Islet precursor cell (in vitro differentiated cells): ENCODE measurements at places on chromosomes 5 and 9.
A peak's percentile ranks its signal among the peaks of the same experiment; 100 is the strongest.

DNA sequence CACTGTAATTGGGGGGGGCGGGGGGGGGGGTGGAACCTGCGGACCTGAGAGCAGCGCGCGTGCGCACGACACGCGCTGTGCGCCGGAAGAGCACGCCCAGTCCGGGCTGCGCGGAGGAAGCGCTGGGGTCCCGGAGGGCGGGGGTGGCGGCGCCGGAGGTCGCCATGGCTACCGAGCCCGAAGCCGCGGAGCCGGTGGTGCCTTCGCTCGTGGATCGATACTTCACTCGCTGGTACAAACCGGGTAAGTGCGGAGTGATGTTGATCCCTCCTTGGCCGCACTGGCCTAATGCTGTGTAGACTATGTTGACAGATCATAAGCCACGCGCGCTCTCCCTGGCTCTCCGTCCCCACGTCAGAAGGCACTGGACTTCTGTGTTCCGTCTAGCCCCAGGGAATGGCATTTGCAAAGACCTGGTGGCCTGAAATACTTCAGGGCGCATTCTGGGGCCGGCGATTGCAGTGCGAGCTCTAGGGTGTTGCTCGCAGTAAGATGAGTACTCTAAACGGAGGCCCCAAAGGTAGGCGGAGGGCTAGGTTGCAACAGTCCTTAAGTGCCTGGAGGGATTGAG lies at the start of gene ABITRAM:
ABITRAM (plus strand) TSS at position 78 of the 571 bp plus-strand sequence; CDS start at position 165, 87 bp downstream.
- DNase-seq = peak; percentile 87

DNA sequence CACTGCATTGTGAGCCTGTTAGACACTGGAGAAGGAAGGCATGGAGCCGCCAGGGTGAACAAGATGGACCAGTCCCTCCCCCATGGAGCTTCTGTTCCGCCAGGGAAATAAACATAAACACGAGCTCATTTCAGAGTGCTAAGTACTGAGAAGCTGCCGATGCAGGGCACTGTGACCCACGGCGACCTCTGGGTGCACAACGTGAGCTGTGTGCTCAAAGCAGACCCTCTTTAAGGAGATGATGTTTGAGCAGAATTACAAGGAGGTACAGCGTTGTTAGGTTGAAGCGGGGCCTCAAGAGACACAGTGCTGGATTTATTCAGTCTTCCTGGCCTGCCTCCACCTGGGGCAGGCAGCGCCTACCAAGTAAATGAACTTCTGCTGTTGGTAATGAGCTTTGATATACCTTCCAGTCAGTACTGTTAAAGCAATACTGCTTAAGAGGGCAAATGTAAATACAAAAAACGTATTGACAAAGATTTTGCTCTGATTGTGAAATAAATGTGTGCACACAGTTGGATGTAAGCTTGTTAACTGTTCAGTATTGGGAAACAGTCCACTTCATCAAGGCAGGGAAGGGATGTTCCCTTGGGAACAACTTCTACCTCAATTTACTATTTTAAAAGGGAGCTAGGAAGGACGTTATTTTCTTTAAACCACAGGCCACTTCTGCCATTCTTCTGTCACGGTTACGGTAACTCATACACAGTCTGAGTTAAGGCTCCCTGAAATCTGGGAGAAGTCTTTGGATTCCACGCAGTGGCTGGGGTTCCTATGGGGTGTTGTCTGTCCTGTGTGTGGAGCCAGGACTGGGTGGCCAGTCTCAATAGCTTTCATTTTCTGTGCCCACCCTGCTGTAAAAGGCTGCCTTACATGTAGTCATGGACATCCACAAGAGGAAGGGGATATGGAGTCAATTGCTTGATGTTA lies 48.9 kb upstream of the DMRT1 start:
- DNase-seq = no peak

DNA sequence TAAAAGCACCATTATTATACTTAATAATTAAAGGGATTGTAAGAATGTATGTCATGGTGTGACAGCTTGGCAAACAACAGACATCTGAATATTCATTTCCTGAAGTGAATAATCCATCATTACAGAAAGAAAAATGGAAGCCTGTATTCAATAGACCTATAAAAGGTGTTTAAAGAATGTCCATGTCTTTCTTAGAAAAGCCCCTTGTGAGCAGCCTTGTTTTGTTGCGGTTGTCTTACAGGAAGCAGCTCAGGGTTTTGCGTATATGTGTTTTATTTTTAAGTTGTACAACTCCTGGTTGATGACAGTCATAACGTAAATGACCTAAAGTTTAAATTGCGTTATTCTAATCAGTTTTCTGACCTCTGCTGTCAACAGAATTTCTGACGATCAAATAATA lies 53.8 kb downstream of the CAST start:
- DNase-seq = no peak

DNA sequence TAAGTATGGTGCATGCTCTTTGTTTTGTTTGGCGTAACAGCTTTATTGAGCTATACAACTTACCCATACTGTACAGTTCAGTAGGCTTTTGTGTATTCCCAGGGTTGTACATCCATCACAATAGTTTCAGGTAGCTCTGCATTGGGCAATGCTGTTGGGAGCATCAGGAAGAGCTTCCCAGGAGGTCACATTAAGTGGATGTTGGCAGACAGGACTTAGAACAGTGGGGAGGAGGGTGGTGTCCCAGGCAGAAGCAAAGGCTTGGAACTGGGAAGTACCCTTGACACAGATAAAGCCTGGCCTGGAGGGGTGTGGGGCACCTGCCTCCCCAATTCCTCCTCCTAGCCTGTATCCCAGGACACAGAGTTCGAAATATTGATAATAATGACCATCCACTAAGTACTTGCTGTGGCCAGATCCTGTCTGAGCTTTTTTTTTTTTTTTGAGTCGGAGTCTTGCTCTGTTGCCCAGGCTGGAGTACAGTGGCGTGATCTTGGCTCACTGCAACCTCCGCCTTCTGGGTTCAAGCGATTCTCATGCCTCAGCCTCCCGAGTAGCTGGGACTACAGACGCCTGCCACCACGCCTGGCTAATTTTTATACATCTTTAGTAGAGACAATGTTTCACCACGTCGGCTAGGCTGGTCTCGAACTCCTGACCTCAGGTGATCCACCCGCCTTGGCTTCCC lies 1.3 kb downstream of the BBLN start:
- peak; percentile 50 for DNase-seq

DNA sequence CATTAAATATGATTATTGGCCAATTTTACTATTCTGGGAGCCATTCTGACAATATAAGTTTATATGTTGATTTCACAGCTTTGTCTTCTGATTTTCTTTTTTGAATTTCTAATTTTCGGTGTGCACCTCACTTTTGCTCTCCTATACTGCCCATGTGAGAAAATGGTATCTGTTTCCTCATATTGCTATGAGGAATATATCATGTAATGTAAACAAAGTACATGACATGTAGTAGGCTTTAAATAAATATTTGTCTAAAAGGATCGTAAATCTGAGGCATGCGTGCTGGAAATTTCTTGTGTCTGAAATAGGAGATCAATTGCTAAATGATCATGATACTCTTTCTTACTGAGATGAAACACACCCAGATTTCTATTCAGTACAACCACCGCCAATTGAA lies 119.9 kb downstream of the ZDHHC21 start:
- DNase-seq = no peak

DNA sequence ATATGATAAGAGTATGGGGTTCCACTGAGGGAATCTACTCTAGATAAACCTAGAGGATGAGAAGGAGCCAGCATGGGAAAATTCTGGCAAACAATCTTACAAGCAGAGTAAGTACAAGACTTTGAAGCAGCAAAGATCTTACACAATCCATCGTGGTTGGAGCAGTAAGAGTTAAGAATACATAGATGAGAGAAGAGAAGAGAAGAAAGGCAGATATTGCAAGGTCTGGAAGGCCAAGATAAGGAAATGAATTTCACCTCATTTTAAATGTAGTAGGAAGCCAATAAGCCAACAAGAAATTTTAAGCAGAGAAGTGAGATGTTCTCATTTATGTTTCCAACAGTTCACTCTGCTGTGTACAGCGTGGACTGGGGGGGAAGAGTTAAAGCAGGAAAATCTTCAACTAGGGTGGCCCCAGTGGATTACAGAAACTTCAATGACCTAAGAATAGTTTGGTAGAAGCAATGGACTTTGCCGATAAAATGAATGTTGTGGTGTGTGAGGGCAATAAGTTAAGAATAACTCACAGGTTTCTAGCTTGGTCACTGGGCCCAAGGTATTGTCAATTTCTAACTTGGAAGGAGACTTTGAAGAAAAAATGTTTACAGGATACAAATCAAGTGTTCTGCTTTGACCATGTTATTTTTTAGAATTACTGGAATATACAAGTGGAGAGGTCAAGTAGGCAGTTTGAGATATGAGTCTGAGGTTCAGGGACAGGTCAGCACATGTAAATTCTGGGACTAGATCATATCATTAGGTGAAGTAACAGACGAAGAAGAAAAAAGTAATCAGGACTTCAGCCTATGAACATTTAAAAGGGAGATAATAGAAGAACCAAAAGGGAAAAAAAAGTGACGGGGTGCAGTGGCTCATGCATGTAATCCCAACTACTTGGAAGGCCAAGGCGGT lies 12.1 kb upstream of the ISOC1 start:
- DNase-seq = no peak

DNA sequence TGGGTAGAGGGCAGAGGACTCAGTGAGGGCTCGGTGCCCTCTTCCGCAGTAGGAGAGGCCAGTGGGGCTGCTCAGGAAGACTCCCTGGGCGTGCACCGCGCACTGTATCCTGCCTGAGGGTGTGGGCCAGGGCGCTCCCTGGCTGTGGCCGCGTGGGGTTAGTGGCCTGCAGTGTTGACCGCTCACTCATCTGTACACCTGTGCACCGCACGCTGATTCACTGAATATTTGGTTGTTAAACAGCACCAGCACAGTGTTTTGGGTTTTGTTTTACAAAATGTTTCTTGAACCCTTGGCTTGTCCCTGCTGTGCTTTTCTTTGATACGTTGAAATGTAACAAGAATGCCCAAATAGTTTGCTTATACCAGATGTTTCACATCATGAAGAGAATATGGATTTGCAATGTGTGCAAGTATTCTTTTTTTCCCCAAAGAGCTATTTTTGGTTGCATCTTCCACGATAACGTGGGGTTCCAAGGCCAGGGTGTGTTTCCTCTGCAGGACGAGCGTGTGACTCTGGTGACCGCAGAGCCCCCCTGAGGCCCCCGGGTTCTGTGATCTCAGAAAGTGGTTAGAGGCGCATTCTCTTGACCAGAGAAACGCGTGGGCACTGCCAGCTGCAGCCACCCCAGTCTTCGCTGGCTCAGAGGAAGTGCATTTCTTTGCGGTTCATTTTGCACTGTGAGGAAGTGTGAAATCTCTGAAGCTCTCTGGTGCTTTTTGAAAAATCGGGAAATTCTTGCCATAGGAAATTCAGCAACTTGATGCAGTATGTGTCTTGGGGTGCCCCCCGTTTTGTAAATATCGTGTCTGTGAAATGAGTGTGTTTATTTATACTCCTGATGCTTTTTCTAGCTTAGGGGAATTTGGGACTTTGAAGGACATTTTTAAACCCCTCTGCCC lies 46.9 kb downstream of the AHRR start:
- DNase-seq = peak; percentile 22

DNA sequence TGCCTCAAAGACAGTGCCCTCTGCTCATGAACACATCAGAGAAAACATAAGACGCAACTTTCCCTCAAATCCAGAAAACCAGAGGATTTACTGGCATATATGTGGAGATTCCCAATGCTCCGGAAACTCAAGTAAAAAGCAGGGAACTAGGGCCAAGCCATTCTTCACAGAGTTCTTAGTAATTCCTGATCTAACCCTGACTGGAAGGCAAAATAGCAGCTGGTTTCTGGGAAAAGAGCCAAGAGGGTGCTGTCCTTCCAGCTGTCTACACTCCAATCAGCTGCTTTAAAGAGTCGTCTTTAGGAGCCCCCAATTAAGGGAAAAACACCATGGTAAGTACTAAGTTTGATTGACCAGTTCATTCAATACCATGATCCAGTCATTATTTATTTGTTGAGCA lies 49.6 kb downstream of the GNA14 start:
- no peak for DNase-seq

- no peak for DNase-seq
These were observed 22.5 kb downstream of the POLR1E start for GRCh38 chr9:37508135-37508833.
